GM12878 (cell line): ENCODE measurements at places on chromosomes 3 and 15. TPM values are rescaled to one million over a fixed set of nuclear protein-coding genes. Genes with fewer than 3 reads are reported as not detected.

The CKMT1B gene
- 0.13 and 0.21 TPM in 2 replicates for total RNA-seq

The PPP2R3A gene
- total RNA-seq, result 0.08 TPM in 1 of 2 replicates, not detected in the other

- DNase-seq, result no peak
Observed at GRCh38 chr15:81531109-81531592, 157.1 kb upstream of the TMC3 start.

GRCh38 chr15:72554471-72555425, 80.6 kb downstream of the ARIH1 start:
- DNase-seq, result no peak

- no peak for DNase-seq
Observed at GRCh38 chr3:39327053-39327745, 2.3 kb upstream of the CCR8 start.

- DNase-seq, result no peak
Observed at GRCh38 chr15:43330780-43331087, 361 bp upstream of the LCMT2 start.

The PARP9 gene
- total RNA-seq, result 46.2 and 49.6 TPM in 2 replicates

GRCh38 chr3:41259449-41260062, 60.3 kb downstream of the CTNNB1 start:
- no peak for DNase-seq

DNA sequence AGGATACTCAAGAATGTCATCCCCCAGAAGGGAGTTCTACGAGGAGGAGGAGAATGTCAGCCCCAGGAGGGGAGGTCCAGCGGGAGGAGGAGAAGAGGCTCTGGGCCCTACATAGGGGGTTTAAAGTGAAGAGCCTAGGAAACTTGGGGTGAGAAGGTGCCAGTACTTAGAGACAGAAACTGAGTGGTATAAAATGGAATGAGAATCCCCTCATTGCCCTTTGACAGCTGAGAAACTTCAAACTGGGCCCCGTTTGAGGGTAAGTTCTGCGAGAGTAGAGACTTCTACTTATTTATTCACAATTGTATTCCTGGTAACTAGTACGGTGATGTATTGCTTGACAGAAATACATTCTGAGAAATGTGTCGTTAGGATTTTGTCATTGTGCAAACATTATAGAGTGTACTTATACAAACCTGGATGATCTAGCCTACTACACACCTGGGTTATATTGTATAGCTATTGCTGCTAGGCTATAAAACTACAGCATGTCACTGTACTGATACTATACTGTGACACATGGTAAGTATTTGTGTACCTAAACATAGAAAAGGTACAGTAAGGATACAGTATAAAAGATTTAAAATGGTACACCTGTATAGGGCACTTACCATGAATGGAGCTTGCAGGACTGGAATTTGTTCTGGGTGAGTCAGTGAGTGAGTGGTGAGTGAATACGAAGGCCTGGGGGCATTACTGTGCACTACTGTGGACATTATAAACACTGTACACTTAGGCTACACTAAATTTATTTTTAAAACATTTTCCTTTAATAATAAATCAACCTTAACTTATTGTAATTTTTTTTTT, 62.0 kb downstream of the TSC22D2 start:
- no peak for DNase-seq

The GOLGA6L7 gene
- not detected in 2 replicates for total RNA-seq

DNA sequence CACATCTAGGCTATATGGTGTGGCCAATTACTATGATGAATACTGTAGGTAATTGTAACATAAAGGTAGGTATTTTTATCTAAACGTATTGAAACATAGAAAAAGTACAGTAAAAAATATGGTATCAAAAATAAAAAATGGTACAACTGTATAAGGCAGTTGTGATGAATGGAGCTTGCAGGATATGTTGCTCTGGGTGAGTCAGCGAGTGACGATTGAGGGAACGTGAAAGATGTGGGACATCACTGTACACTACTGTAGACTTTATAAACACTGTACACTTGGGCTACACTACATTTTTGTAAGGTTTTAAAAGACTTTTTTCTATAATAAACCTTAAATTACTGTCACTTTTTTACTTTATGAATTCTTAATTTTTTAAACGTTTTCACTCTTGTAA, 10.3 kb downstream of the CTNNB1 start:
- no peak for DNase-seq

GRCh38 chr3:108292450-108292849, 3.9 kb upstream of the HHLA2 start:
- DNase-seq, result no peak

GRCh38 chr3:142259359-142259758, 34.0 kb upstream of the GK5 start:
- DNase-seq, result no peak

- no peak for DNase-seq
Observed at GRCh38 chr15:59295261-59296001, 77.2 kb downstream of the MYO1E start.

The NCKIPSD gene
- 18.9 and 20.1 TPM in 2 replicates for total RNA-seq

- DNase-seq, result no peak
Observed at GRCh38 chr3:170207717-170208116, 14.5 kb upstream of the PRKCI start.

GRCh38 chr3:134244921-134245320, 5.7 kb downstream of the RYK start:
- DNase-seq, result no peak

The CACNA2D2 gene
- total RNA-seq, result 0.03 and 0.11 TPM in 2 replicates

The TIGIT gene
- 0.21 and 0.85 TPM in 2 replicates for total RNA-seq

The BLM gene
- total RNA-seq, result 48.1 and 48.2 TPM in 2 replicates

- DNase-seq, result no peak
Observed at GRCh38 chr3:8239718-8240695, 261.6 kb upstream of the LMCD1 start.

DNA sequence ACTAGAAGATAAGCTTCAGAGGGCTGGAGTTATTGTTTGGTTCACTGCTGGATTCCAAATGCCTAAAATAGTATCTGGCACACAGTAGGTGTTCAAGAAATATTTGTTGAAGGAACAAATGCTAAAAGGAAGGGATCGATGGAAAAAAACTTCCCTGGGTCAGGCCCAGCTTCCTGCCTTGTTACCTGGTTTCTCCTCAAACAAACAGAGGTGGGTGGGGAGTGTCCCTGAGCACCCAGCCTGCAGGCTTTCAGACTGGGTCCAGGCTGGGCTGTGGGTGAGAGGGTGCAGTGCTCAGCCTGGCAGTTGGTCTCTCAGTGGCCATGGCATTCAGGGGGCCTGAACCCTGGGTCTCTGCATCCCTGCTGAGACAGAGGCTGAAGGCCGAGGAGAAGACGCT, 14.4 kb upstream of the STRA6 start:
- no peak for DNase-seq

DNA sequence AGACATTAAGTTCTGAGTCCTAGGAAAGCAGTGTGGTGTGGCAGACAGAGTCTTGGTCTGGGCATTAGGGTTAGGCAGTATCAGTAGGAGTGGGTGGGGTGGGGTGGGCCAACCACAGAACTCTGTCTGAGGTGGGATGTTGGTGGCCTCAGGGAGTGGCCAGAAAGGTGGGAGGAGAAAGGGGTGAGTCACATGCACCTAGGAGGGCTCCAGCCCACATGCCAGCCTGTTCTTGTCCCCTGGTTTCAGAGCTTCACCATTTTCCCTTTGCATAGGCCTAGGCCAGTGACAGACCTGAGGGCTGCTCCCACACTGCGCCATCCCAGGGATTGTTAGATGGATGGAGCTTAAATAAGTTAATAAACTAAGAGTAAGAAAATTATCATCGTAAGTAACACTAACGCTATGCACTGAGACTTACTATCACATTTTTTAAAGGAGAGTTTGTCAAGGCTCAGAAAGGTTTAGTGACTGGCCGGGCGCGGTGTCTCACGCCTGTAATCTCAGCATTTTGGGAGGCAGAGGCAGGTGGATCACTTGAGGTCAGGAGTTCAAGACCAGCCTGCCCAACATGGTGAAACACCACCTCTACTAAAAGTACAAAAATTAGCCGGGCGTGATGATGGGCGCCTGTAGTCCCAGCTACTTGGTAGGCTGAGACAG, 33.8 kb downstream of the DNASE1L3 start:
- DNase-seq, result no peak

GRCh38 chr3:25355034-25355885, 72.8 kb upstream of the RARB start:
- DNase-seq, result no peak

The NISCH gene
- 42.5 and 52.5 TPM in 2 replicates for total RNA-seq

The SYNPR gene
- total RNA-seq, result not detected in 2 replicates

DNA sequence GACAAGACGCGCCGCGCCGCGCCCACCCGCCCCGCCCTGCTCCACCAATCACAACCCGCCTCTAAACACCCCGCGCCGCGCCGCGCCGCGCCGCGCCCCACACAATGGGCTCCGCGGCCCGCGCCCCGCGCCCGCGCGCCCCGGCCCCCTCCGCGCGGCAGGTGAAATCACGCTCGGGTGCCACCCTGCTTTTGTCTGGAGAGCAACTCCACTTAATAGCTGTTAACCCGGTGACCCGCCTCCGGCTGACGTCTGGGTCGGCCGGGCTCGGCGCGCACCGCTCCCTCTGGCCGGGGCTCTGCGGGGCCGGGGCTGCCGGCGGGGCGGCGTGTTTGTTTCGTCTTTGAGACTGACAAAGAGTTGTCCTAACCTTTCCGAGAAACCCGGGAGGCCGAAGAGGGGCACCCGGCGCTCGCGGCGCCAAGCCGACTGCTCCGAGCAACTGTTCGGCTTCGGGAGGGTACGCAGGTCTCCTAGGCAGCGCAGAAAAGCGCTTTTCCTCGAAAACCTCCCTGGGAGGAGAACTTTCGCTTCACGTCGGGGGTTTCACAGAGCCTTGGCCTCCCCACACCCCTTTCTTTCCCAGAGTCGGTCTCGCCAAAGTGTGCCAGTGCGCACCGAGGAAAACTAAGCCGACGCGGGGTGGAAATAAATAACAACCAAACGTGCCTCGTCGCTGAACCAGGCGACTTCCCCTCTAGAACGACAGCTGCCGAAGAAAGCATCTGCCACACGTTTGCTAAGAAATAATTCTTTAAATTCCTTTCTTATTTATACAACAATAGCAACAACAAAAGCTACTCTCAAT, 518.4 kb downstream of the FOXP1 start:
- no peak for DNase-seq

GRCh38 chr15:64287953-64288352, 68.0 kb downstream of the CSNK1G1 start:
- DNase-seq, result no peak

DNA sequence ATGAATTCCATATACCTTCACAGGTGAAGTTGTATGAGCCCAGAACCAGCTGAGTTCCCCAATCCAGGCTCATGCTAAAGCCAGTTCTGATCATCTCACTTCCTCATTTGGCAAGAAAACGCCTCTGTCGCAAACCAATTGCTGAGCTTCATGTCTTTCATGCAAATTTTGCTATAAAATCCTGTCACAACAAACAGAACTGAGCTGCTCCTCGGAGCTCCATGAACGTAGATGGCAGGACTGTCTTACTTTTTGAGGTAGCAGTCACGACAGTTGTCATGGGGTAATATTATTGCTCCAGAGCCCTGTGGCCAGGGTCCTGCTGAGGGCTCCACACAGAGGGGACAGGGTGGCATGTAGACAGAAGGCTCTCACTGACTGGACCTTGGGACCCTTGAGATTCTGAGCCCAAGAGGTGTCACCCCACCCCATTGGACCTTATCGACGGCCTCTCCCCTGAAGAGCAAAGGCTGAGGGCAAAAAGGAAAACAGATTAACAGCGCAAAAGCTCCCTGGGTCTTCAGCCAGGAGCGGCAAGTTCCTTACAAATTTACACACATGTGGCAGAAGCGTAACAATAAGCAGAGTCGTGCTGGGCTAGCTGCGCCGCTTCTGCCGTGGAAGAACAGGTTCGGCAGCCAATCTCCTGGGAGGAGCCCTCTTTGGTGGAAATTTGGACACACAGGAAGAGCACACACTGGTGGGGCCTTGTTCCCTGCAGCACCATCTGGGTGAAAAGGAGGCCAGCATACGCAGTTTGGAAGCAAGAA, 249.2 kb downstream of the OPA1 start:
- peak; percentile 28 for DNase-seq

The SUCNR1 gene
- total RNA-seq, result 0.08 TPM in 1 of 2 replicates, not detected in the other

DNA sequence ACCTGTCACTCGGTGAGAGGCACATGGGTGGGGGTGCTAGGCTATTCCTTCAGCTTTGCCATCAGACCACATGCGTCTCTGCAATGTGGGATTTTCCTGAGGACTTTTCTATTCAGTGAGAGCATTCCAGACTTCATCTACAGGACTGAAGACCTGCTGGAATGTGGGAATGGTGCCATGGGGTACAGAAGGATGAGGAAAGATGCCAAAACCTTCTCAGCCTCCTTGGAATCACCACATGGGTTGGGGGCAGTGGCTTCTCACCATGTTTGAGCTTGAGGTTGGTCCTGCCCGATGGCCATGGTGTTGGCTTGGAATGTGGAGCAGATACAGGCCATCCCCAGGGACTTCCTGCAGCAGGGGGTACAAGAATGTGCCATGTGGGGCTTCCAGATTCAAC, 80.9 kb upstream of the KLF13 start:
- no peak for DNase-seq

DNA sequence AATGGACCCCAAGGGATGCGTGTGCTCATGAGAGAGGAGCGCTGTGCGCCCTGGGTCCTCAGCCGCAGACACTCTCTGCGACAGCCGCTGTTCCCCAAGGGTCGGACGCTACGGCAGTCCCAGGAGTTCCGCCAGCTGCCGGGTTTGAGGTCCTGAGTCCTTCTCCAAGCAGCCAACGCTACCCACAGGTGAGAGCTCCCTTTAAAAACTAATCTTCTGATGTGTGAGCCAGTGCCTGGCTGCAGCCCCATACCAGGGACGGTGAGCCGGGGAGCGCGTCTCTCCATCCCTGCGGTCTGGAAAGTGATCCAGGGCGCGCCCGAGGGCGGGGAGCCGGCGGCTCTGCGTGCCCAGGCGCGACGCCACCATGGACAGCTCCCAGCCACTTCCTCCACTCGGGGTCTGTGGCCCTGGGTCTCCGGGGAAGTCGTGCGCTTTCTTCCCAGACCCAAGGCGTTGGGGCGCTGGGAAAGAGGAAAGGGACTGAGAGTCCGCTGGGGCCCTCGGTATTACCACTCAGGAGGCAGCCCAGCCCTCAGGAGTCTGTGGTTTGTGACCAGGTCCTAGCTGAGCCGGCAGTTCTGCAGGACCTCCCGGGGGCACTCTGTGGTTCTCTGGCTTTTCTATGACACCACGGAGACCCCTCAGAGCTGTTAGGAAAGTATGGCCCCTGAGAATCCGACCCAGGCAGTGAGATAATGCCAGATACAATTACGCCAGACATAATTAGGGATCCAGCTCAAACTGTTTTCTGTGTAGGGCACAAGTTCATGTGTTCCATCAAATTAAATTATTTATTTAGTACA, 1.4 kb downstream of the CEMIP start:
- no peak for DNase-seq

The MUC4 gene
- total RNA-seq, result 0.46 and 0.51 TPM in 2 replicates

The ZMYND10 gene
- total RNA-seq, result 0.45 and 0.80 TPM in 2 replicates

DNA sequence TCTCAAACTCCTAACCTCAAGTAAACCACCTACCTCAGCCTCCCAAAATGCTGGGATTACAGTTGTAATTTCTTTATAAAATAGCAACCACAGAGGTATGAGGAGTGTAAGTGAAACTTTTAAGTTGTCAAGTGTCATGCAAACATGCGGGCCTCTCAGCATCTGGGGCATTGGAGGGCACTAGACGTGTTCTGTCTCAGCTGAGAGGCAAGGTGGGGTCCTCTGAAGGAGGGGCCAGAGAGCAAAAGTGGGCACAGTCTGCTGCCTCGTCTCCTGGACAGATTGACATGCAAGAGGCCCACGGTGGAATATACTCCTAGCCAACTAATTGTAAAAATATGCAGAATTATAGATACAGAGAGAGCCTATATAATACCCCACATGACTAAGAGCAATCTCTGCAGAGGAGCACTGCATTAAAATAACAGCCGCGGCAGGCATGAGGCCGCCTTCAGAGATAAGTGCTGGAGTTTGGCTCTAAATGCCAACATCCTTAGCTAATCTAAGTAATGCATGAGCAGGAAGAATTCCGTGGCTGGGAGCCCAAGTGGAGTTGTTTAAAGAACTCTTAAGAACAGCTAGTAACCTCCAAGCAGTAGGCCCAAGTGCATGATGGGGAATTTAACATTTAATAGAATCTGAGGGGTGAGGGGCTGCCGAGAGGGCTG, 87.8 kb upstream of the RNU6-1 start:
- DNase-seq, result no peak
